NCI-H2107 (cell line): ENCODE measurements at places on chromosomes 13 and 19.

- DNase-seq, result no peak
Measured at GRCh38 chr13:28976195-28976594, 156.1 kb downstream of the MTUS2 start.

GRCh38 chr13:79289571-79289970 lies 116.5 kb downstream of the RBM26 start:
- no peak for DNase-seq

- no peak for DNase-seq
Measured at GRCh38 chr19:574658-575526, 2.5 kb downstream of the BSG start.

DNA sequence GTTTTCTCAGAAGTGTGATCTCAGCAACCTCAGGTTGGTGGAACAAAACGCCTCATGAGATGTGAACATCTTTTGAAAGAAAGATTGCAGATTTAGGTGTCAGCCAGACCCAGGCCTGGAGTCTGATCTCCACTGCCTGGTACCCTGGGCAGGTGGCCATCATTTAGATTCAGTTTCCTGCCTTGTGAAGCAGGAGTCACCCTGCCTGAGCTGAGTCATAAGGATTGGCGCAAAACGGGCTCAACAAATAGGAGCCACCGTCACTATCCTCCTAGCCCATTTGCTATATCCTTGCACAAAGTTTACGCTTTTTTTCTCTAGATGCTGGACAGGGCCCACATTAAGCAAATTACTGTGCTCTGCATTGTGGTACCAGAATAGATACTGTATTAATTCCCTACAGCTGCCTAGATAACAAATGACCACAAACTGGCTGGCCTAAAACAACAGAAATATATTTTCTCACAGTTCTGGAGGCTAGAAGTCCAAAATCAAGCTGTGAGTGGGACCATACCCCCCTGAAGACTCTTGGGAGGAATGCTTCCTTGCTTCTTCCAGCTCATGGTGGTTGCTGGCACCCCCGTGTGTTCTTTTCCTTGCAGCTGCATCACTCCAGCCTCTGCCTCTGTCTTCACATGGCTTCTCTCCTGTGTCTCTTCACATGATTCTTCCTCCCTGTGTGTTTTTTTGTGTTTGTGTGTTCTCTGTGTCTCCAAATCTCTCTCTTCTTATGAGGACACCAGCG lies 38.2 kb downstream of the TNFSF11 start:
- no peak for DNase-seq

- no peak for DNase-seq
Measured at GRCh38 chr13:112392719-112393118, 16.6 kb downstream of the SPACA7 start.

DNA sequence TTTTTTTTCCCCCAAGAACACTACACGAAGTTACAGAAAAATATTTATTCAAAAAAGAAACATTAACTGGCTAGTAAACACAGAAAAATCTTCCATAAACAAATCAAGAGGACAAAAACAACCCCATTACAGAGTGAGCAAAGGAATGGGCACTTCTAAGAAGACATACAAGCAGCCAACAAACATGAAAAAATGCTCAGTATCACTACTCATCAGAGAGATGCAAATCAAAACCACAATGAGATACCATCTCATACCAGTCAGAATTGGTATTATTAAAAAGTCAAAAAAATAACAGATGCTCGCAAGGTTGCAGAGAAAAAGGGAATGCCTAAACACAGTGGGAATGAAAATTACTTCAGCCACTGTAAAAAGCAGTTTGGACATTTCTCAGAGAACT lies 131.7 kb downstream of the UGGT2 start:
- DNase-seq, result no peak

DNA sequence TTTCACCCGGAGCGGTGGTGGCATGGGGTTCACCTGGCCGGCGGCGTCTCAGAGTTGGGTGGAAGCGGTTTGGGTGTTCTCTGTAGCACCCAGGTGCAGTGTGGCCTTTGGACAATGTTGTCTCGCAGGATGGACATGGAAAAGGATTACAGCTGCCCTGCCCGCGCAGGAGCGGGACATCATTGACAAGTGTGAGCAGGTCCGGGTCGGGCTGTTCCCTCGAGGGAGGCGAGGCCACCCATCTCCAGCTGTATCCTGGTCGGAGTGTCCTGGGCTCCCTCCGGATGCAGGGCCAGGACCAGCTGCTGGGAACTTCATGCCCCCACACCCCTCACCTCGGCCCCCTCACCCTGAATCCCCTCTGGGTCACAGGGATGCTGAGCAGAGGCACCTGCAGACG lies 7.8 kb upstream of the ZNF14 start:
- DNase-seq, result no peak

DNA sequence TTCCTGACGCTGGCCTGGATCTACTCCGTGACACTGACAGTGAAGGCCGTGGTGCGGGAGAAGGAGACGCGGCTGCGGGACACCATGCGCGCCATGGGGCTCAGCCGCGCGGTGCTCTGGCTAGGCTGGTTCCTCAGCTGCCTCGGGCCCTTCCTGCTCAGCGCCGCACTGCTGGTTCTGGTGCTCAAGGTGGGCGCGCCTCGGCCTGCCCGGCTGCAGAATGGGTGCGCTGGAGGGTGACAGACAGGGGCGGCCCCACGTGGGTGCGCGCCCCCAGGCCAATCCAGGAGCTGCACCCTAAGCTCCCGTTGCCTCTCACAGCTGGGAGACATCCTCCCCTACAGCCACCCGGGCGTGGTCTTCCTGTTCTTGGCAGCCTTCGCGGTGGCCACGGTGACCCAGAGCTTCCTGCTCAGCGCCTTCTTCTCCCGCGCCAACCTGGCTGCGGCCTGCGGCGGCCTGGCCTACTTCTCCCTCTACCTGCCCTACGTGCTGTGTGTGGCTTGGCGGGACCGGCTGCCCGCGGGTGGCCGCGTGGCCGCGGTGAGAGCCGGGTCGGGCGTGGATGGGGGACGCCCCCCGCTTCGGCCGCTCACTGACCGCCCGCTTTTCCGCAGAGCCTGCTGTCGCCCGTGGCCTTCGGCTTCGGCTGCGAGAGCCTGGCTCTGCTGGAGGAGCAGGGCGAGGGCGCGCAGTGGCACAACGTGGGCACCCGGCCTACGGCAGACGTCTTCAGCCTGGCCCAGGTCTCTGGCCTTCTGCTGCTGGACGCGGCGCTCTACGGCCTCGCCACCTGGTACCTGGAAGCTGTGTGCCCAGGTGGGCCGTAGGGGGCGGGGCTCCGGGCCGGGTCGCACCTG lies 7.2 kb downstream of the ABCA7 start:
- no peak for DNase-seq

DNA sequence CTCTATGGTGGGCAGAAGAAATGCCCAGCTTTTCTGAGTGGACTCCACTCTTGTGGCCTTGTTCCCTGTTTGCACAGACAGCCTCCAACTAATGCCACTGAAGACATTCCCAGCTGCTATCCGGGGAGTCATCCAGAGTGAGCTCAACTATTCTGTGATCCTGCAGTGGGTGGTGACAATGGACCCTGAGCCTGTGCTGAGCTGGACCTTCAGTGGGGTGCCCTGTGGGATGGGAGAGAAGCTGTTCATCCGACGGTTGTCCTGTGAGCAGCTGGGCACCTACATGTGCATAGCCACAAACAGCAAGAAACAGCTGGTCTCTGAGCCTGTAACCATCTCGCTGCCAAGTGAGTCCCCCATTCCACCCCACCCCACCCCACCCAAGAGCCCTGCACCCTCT lies 10.3 kb downstream of the IGSF23 start:
- no peak for DNase-seq

GRCh38 chr19:18939922-18940768 lies 872 bp downstream of the HOMER3 start:
- DNase-seq, result no peak

GRCh38 chr13:23380534-23380933 lies 53.0 kb downstream of the SACS start:
- no peak for DNase-seq
